ENCODE measurements at places on chromosomes 12 and 14.

DNA sequence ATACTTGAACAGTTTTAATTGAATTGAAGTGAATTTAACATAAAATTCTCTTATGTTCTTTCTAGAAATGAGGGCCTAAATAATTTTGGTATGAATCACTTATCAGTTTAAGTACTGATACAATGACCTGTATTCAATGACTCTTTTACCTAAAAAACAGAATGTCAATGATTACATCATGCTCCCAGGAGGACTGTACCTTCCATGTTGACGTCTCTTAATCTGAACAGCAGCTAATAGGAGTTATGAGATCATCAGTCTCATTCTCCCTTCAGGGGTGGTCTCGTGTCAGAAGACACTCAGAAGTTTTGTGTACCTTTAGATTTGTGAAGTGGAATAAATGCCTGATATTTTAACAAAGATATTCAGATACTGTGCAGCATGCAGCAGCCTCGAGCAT is 206.3 kb downstream of the CNTN1 start:
- no peak for DNase-seq

DNA sequence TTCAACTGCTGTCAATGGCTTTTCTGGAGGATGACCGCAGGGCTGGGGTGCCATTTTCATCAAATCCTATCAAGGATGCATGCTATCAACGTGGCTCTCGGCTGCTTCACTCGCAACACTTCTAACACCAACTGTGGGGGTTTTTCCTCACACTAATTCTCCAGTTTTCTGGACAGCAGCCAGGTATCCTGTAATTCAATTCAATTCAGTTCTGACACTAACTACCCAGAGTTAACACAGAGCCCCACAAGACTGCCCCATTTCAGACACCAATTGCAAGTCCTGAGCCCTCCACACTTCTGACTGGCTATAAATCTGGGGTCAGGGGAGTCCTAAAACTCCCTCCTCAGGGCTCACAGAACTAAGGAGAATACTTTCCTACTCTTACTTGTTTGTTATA is 55.3 kb upstream of the TMCC3 start:
- no peak for DNase-seq

GRCh38 chr12:110972866-110973265 is 52.5 kb upstream of the MYL2 start:
- DNase-seq = no peak

DNA sequence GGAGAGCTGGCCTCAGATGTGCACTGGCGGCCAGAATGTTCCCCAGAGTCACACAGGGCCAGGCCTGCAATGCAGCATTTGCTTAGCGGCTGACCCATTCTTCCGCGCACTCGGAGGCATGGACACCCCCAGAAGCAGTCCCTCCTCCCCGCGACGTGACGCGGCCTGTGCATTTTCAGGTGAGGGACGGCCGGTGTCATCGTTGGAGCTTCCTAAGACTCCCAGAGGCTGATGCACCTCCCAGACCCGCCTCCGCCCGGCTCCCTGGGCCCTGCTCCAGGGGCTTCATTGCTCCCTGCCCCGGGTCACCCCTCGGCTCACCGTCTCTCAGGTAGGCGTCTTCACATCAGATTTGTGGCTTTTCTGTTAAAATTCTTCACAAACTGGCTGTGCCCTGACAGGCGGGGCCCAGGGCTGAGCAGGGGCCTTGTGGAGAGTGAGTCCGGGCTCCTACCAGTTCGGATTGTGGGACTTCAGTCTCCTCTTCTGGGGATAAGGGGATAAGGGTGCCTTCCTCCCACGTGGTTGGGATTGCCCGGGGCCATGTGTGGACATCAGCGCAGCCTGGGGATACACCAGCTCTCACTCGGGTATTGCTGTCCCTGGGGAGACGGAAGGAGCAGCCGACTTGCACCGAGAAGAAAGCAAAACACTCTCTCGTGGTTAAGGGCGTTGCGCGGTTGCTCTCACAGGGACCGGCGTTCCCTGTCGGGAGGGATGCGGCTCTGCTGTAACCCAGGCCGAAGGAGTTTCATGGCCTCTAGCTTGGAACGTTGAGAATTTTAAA is 249.1 kb downstream of the ADGRD1 start:
- DNase-seq = no peak

GRCh38 chr12:103769240-103769945 is 71.6 kb downstream of the NT5DC3 start:
- DNase-seq = no peak

DNA sequence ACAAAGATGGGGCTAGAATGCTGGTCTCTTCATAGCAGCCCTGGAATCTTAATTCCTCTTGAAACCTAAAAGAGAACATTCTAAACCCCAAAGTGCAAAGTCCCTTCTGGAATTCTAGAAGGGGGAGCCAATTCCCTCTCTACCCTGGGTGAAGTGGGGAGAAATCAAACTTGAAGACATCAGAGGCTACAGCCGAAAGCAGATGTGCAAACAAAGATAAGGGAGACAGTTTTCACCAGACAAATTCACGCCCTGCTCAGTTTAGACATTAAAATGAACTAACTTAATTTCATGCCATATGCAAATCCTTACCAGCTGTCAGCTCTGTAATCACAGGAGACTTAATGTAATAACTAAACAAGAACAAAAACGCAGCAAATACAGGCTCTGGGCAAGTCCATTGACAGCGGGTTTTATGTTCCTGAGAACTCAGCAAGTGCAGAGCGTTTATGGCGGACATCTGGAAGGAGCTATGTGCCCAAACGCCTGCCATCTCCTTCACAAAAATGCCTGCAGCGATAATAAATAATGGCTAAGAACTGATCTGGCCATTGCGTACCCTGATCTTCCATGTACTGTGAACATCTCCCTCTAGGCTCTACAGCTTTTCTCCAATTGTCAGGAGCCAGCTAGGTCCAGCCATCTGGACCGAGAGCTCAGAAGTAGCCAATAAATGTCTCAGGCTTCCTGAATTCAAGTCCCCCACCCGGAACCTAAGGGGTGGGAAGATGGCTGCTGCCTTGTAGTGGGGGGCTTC is 19.1 kb upstream of the FICD start:
- no peak for DNase-seq

GRCh38 chr12:103128862-103129501 is 171.5 kb downstream of the ASCL1 start:
- no peak for DNase-seq

DNA sequence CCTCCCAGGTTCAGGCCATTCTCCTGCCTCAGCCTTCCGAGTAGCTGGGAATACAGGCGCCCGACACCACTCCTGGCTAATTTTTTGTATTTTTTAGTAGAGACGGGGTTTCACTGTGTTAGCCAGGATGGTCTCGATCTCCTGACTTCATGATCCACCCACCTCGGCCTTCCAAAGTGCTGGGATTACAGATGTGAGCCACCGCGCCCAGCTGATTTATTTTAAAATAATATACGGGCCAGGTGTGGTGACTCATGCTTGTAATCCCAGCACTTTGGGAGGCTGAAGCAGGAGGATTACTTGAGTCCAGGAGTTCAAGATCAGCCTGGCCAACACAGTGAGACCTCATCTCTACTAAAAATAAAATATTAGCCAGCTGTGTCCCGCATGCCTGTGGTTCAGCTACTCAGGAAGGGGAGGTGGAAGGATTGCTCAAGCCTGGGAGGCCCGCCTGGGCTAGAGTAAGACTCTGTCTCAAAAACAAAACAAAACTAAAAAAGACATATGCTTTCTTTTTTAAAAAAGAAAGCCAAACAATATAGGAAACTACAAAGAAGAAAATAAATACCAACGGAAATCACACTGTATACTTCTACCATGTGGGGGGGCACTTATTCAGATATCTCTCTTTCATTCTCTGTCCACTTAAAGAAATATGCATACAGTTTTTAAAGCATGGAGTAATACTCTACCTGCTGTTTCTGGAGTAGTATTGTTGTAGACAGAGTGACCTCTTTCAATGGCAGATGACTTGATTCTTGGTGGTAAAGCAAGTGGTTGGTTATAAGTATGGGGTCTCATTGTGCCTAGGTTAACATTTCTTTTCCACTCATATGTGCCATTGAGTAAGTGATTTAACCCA is 930 bp upstream of the MIA2 start:
- DNase-seq = peak; percentile 77

DNA sequence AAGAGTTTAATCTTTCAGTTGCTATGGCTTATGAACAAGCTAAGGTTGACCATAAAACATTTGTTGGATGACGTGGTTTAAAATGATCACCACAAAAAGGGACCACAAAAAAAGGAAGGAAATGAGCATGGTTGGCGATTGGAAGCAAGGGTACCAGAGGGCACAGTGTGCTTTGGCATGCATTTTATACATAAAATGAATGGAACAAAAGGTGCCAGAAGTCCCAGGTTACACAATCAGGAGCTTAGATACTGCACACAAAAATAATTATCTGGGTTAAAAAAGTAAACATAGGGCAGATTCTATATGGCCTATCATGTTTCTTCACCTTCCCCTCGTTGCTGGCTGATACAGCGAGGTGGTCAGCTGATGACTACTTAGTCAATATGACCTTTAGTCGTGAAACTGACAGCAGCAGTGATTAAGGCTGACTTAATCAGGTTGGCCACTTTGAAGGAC is 50.7 kb downstream of the ZC3H14 start:
- DNase-seq = peak; percentile 69

GRCh38 chr14:26128931-26129671 is 468.7 kb downstream of the NOVA1 start:
- peak; percentile 7 for DNase-seq

DNA sequence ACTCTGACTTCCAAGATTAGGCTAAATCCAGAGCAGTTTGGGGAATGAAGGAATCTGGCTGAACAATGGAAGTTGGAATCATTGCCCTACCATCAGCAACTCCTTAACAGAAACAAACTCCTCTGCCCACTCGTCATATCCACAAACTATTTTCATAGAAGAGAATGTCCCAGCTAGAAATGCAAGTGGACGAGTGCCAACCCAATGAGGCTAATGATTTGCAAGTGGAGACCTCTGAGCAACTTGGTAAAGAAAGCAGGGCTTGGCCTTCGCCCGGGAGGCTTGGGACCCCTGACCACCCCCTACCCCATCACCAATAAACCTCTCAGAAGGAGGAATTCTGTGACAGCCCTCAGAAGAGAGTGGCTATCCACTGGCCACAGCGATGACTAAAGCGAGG is 40.0 kb upstream of the DDX11 start:
- DNase-seq = peak; percentile 50

- no peak for DNase-seq
These were observed 49.7 kb downstream of the MARK3 start for GRCh38 chr14:103434868-103435442.

- no peak for DNase-seq
These were observed 14.7 kb downstream of the PCBP2 start for GRCh38 chr12:53466640-53467039.

DNA sequence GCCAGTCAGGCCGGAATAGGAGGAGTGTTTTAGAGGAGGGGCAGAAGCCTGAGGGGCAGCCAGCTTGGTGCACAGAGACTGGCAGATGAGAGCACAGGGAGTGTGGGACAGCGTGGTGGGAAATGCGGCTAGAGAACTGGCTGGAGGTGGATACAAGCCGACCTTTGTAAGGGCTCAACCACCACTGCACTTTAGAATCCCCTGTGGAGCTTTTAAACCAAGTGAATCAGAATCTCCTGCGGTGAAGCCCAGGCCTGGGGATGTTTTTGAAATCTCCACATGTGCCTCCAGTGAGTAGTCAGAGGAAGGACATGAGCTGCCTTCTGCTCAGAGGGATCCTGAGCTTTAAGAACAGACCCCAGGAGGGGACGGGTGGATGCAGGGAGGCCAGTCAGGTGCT is 10.9 kb upstream of the PCED1B start:
- no peak for DNase-seq

DNA sequence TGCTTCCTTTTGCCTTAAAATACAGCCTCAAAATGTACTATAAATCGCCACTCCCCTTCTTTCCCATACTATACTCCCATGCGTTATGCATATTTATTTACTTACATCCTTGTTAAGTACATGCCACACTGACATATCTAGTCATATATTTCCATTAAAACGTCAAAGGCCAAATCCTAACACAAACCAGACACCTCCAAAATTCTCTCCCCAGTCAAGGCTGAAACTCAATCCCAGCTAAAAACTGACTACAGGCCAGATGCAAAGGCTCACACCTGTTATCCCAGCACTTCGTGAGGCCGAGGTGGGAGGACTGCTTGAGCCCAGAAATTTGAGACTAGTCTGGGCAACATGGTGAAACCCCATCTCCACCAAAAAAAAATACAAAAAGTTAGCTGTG is 5.7 kb upstream of the CAND1 start:
- no peak for DNase-seq

DNA sequence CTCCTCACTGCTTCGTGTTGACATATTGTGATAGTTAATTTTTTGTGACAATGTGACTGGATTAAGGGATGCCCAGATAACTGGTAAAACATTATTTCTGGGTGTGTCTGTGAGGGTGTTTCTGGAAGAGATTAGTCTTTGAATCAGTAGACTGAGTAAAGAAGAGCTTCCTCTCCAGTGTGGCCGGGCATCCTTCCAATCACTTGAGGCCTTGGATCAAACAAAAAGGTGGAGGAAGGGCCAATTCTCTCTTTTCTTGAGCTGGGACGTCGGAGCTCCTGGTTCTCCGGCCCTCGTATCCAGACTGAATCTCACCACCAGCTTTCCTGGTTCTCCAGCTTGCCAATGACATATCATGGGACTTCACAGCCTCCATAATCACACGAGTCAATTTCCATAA is 240.4 kb downstream of the CHST11 start:
- DNase-seq = no peak

GRCh38 chr12:40153432-40153831 is 47.6 kb upstream of the SLC2A13 start:
- peak; percentile 49 for DNase-seq

GRCh38 chr14:89256283-89256682 is 160.8 kb downstream of the FOXN3 start:
- DNase-seq = no peak

GRCh38 chr14:48970943-48971342 is 615.2 kb downstream of the RPS29 start:
- DNase-seq = peak; percentile 25

GRCh38 chr14:89028462-89029134 is 204.1 kb downstream of the TTC8 start:
- no peak for DNase-seq

- no peak for DNase-seq
These were observed 102.1 kb downstream of the TMEM117 start for GRCh38 chr12:43937947-43938346.

DNA sequence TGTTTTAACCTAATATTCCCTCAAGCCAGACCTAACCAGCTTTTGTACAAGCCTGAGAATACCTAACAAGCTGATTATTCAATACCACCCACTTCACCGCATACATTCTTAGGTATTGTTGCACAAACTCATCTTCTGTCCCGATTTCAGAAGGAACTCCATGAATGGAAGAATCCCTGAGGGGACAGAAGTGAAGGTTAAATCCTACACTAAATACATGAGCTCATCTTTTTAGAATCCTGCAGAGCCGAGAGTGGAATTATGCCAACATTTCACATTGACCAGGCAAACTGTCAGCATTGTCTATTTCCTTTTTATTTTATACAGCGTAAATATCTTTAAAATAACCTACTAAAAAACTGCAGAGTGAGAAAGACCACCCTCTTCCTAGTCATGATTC is 140.7 kb upstream of the PRICKLE1 start:
- no peak for DNase-seq
